ENCODE measurements at places on chromosomes 6 and 20. TPM values are rescaled to one million over a fixed set of nuclear protein-coding genes. Genes with fewer than 3 reads are reported as not detected.

DNA sequence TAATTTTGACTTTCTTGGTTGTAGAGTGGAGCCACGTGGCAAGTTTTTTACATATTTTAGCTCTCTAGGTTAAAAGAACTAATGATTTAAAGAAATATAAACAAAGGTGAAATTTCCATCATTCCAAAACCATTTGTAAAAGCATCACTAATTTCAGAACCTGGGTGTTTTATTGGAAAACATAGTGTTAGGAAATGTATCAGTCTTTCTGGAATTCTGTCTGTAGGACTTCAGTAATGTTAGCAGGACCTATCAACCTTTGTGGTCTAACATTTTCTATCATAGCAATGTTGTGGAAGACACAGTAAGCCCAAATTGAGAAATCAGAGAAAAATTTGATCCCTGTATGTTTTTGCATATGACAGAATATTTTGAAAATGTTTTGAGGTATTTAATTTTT, 28.3 kb downstream of the L3MBTL3 start:
- no peak for DNase-seq

DNA sequence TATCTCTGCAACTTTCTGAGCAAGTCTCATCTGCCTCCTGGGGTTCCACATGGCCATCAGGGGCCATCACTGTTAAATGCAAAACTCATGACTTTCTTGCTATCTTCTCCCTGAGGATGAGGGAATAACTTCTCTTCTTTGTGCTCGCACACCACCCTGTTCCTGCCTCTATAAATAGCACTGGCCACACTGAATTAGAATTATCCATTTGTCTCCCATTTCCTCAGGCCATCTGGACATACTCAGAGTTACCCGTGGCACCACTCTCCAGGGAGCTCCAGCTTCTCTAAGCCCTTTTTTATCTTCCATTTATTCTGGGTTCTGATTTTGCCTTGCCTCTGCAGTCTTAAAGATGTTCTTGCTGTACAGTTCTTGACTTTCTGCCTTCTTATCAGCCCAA, 72.8 kb upstream of the ECI2 start:
- no peak for DNase-seq

- DNase-seq, result no peak
These were observed 30.7 kb downstream of the HMGN3 start for GRCh38 chr6:79203753-79204253.

GRCh38 chr6:56685102-56685733, 42.5 kb upstream of the DST start:
- no peak for DNase-seq

DNA sequence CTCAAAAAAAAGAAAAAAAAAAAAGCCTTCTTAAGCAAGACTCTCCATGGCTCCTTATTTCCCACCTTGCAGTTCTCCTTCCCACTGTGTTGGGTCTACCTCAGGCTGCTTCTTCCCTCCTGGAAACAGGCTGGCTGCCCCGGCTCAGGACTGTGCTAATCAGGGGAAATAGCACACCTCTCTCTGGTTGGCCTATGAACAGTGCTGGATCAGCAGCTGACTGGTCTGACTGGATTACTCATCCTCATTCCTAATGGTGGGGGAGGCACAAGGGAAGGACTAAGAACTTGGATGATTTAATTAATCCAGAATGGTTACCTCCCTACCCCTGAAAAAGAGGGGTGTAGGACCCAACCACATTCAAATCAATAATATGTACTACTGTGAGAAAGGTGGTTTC, 3.9 kb upstream of the SRSF3 start:
- no peak for DNase-seq

- no peak for DNase-seq
These were observed 104.0 kb downstream of the ISM1 start for GRCh38 chr20:13325033-13325432.

DNA sequence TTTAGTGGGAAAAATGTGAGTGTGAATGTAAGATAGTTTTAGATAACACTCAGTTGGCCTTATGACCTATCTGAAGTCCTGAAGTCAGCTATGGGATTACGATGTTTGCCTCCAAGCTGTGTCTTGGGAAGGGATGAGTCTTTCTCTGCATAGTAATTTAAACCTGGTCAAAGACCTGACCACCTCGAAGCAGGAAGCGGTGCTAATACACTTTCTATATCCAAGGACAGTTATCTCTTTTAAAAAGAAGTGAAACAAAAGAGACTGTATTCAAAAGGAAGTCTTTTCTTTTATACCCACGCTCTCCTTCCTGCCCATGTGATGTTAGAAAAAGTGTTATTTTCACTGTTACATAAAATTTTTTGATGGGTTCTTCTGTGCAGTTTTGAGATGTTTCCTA, 94.9 kb downstream of the JARID2 start:
- DNase-seq, result no peak

The C6orf15 gene
- not detected for polyA plus RNA-seq

DNA sequence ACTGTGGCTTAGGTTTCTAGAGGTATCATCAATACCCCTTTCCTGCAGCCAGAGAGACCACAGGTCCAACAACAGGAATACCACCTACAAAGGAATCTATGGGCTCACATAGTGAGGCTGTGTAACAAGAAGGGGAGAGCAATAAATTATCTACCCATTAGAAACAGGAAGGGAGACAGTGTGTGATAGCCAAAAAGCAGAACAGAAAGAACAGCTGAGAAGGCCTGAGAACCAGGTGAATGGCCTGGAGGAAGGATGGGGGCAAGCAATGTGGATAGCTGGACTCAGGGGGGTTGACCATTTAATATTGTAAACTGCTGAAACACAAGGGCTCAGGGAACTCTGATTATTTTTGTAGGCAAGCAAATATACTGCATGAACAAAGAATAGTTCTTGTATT, 628.2 kb downstream of the COL12A1 start:
- DNase-seq, result no peak

DNA sequence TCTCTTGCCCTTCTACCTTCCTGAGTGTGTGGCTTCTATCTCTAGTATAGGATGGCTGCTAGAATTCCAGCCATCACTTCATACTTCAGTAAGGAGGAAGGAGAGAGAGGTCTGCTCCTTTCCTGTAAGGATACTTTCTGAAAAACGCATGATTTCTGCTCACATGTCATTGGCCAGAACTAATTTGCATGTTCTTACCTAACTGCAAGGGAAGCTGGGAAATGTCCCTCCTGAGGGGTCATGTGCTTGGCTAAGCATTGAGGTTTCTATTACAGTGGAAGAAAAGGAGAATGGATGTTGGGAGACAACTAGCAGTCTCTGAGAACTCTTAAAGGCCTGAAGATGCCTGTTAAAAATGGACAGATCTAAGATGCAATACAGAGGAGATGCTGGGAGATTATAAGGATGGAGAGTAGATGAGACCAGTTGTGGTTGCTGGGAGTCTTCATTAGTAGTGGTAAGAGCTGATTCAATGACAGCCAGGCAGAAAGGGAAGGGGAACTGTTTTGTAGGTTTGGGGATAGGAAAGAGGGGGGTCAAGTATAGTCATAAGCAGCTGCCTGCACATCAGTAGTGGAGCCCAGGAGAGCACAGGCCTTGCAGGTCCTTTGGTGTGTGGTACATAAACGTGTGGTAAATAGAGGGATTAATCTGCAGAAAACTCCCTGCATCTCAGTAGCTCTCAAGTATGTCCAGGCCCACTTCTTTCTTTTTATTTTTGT, 20.2 kb downstream of the CDS2 start:
- no peak for DNase-seq

The HCRTR2 gene
- polyA plus RNA-seq, result not detected

The ULBP3 gene
- polyA plus RNA-seq, result 2.5 TPM

GRCh38 chr6:52403627-52404026, 16.5 kb upstream of the EFHC1 start:
- DNase-seq, result no peak

The EPHA7 gene
- polyA plus RNA-seq, result not detected

GRCh38 chr6:72083976-72084375, 197.6 kb downstream of the RIMS1 start:
- no peak for DNase-seq

GRCh38 chr6:106226676-106227075, 98.9 kb downstream of the ATG5 start:
- DNase-seq, result no peak

DNA sequence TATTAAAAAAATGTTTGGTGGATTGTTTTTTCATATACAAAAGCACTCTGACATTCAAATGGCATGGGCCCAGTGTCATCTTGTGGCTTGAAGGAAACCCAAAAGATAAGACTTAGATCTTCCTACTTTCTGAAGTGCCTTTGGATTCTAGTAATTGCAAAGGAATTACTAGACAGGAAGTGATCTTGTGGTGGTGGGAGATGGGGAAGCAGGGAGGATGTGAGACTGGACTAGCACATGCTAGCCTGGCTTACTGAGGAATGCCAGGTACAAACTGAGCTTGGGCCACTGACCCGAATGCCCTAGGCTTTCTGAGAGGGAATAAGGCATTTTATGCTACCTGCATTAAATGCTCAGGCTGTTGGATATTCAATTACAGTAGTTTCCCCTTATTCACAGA, 59.0 kb downstream of the AFG1L start:
- DNase-seq, result no peak

DNA sequence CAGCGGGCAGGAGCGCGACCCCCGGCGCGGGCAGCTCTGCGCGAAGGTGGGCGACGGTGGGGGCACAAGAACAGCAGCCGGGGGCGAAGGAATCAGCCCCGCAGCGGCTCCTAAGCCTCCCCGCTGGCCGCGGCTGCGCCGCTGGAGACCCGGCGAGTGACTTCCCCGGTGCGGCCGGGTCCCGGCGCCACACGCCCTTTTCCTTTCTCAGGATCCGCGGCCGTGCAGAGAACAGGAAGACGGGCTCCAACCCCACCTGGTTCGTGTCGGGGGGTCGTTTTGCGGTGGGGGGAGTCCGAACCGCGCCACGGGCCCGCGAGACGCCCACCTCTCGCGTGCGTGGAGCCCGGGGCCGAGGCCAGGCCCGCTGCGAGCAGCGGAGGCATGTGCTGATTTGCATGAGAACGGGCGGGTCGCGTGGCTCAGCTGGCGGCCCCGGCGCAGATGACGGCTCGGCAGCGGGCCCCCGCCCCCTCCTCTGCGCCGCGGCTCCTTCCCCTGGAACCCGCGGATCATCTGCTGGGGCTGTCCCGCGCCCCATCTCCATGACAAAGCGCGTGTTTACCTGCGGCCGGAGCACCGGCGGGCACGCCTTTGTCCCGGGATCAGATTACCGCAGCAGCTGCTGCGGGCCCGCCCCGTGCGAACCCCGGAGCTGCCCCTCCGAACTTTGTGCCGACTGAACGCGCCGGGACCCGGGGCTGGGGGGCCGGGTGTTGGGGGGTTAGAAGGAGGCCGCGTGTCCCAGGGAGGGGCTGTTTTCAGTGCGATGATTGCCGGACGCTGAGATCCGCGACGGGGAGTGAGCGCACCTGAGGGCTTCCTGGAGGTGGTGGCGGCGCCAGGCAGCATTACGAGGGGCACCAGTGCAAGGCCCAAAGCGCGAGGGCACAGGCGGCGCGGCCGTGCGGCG, 4.9 kb upstream of the DLL1 start:
- DNase-seq, result peak; percentile 48

The CRISP3 gene
- polyA plus RNA-seq, result not detected

- DNase-seq, result no peak
These were observed 71.2 kb downstream of the TRDN start for GRCh38 chr6:123565529-123565928.

The SRSF12 gene
- polyA plus RNA-seq, result 0.22 TPM

GRCh38 chr6:96235927-96236326, 220.2 kb downstream of the FUT9 start:
- no peak for DNase-seq

DNA sequence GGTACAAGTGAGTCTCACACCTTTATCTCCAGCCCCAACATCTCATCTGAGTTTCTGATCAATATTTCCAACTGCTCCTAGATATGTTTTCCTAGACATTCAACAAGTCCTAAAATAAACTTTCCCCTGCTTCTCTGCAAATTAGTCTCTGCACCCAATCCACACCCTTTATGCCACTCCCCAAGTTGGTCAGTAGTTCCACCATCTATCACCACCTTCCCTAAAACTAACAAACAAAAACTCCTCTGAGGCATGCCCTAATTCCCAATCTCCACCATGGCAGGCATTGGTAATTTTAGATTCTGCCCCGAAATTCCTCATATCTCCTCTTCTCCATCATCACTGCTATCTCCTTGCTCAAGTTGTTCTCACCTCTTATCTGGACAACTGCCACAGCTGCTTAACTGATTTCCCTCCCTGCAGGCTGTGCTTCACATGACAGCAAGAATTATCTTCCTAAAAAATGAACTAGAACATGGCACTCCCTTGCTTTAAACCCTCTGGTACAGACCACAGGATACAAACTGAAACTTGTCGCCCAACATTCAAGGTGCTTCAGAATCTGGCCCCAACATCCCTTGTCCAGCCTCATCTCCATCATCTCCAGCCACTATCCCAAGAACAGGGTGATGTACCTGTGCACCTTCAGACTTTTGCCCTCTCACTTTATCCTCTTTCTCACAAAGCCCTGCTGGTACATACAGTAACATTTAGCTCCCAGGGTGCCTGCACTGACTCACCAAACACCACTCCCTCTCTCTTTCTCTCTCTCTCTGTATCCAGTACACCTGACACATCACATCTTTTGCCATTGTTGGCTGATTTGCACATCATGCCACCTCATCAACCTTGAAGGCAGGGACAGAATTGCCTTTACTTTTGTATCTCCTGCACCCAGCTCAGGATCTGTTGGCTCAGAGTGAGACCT, 55.5 kb downstream of the ZHX3 start:
- DNase-seq, result no peak

The METTL24 gene
- not detected for polyA plus RNA-seq

GRCh38 chr6:28580475-28580874, 54.8 kb downstream of the GPX5 start:
- DNase-seq, result no peak

DNA sequence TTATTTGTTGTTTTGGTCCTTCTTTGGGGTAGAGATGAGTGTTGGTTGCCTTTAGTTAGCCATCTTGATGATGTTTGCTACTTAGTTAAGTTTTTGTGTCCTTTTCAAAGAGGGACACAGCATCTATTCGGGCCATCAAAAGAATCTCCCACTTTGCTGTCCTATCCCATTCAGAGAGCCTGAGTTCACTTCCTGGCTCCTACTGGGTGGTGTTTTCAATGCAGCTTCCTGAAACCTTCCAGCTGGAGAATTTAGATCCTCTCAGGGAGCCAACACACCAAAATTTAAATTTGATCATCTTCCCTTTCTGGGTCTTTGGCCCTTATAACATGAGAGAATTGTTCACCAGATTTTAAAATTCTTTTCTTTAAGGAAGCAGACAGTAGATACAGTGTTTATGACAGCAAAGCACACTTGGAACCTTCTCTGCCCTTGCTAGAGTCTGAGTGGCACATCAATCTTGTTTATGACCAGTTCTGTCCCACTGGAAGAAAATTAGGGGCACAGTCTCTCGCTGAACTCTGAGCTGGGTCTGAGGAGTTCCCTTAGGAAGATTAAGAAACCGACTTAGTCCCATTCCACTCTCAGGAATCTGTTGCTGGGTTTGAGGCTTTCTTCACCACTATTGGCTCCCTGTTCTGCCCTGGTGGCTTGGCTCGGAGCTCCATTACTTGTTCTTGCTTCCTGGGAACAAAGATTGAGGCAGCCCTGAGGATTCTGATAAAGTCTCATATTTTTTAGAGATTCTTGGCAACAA, 115.5 kb downstream of the CCDC170 start:
- DNase-seq, result no peak
